ENCODE measurements at places on chromosomes 12 and 14.
A peak's percentile ranks its signal among the peaks of the same experiment; 100 is the strongest.

DNA sequence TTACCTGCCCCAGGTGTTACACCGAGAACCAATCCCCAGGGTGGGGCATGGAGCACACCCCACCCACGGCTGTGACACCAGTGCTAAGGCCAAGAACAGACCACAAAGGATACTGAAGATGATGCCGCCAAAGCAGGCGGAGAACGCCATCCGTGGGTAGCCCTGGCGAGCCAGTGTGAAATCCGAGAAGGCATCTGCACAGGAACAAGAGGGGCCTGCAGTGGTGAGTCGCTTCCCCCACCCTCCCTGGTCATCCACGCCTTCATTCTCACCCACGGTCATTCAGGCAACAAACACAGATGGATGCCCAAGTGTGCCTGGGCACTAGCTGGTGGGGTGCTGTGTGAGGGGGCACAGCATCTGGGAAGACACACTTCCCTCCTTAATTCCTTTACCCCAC is 28.5 kb downstream of the SLC8B1 start:
- no peak for DNase-seq

DNA sequence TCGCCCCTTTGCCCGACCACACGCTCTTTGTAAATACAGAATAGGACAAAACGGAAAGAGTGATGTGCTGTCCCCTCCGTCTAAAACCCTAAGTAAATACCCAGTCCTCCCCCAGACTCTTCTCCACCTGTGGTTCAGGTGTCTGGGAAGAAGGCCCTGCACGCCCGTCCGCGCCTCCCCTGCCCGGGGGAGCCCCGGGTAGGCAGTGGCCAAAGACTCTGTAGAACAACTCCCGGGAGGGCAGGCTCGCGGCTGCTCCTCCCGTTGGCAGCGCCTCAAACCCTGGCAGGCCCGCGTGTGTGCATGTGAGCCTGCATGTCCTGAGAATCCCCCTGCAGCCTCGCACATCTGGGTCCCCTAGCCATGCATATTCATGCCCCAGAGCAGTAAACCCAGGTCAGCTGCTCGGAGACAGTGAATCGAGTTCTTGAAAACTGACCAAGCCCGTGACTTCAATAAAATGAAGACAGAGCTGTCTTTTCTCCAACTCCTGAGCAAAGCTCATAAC is 165.8 kb downstream of the MON2 start:
- DNase-seq = no peak

GRCh38 chr14:103871596-103872480 is 24.5 kb upstream of the PPP1R13B start:
- DNase-seq = peak; percentile 71

- DNase-seq = no peak
These were observed 935 bp downstream of the TBC1D30 start for GRCh38 chr12:64825143-64826021.

- peak; percentile 17 for DNase-seq
These were observed 226.3 kb upstream of the NOS1 start for GRCh38 chr12:117587631-117588287.

DNA sequence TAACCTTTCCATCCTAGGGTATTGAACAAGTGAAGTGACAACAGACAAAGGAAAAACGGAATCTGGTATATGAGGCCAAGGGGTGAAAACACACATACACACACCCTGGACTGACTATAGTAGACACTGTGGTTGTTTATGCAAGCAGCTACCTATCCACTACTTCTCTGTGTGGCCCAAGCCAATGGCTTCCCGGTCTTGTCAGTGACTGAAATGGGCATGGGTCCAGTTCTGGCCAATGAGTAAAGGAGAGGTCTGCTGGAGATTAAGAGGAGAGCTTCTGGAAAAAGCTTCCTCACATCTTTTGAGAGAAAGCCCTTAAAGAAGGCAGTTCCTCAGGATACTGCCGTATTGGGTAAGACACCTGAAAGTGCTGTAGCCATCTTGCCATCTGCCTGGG is 19.3 kb downstream of the MBIP start:
- no peak for DNase-seq

DNA sequence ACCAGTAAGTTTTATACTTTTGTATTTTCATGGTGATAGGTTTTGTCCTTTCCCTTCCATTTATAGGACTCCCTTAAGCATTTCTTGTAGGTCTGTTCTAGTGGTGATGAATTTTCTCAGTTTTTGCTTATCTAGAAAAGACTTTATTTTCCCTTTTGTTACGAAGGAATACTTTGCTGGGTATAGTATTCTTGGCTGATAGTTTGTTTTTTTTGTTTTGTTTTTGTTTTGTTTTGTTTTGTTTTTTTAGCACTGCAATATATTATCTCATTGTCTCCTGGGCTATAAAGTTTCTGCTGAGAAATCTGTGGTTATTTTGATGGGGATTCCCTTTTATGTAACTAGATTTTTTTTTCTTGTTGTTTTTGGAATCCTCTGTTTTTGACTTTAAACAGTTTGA is 67.7 kb downstream of the FBXO33 start:
- no peak for DNase-seq

- DNase-seq = no peak
These were observed 7.2 kb upstream of the FNTB start for GRCh38 chr14:64979336-64980074.

DNA sequence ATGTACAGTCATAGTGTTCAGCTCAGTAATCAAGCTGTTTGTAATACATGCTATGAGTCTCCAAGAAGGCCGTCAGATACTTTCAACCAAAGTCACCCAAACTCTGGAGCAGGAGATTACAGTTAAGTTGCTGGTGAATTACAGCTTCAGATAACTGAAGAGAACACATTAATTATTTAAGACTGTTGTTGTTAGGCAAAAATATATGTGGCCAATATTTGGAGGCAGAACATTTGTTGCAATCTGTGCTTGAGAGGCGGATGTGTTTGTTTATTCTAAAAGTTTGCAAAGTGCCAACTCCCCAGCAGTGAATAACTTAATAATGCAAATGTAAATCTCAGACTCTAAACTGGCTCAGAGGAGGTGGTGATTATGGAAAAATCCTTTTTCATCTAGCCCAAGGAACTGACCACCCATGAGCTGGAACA is 300.7 kb upstream of the TBX3 start:
- DNase-seq = no peak

GRCh38 chr14:54370323-54371198 is 26.2 kb upstream of the CDKN3 start:
- DNase-seq = no peak

DNA sequence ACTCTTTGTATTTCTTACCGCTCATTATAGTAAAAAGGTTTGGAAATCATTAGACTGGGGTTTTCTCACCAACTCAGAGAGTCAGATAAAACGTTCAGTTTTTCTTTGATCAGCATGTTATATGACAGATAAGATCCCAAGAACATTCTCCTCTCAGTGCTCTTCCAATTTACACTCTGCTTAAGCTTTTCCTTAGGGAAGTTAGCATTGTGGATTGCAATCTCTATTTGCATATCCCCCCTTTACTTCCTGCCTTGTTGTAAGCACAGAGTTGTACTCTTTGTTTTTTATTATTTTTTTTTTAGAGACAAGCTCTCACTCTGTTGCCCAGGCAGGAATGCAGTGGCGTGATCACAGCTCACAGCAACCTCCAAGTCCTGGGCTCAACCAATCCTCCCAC is 11.4 kb upstream of the CFAP54 start:
- DNase-seq = no peak

DNA sequence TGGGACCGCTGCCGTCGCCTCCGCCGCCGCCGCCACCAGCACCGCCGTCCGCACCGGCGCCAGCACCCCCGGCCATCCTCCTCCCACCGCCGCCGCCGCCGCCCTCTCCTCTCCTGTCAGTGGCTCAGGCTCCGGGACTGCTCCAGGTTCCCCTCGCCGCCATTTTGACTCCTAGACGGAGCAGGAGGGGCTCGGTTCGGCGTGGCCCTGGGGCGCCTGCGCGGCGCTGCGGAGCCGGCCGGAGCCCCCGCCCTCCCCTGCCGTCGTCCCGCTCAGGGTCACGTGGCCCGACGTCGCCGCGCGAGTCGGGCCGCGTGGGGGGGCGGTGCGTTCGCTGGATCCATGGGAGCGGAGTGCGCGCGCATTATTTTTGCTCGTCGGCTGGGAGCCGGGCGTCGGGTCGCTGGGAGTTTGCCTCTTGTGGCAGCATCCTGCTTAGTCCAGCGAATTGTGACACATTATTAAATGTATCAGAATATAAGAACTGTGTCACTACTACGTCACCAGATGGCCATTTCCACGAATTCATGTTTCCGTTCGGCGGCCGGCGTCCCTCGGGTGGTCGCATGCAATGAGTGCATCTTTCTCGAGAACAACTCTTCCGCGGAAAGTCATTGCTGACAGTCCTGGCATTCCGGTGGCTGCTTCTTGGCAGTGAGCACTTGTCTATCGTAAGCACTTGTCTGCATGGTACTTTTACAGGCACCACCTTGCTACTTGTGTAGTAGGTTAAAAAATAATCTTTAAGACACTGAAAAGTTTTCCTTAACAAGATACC is at the start of gene BTBD7:
BTBD7 (minus strand) TSS at position 184 of the 778 bp plus-strand sequence. CDS start 36,985 bp downstream, outside the sequence.
- DNase-seq = peak; percentile 88

DNA sequence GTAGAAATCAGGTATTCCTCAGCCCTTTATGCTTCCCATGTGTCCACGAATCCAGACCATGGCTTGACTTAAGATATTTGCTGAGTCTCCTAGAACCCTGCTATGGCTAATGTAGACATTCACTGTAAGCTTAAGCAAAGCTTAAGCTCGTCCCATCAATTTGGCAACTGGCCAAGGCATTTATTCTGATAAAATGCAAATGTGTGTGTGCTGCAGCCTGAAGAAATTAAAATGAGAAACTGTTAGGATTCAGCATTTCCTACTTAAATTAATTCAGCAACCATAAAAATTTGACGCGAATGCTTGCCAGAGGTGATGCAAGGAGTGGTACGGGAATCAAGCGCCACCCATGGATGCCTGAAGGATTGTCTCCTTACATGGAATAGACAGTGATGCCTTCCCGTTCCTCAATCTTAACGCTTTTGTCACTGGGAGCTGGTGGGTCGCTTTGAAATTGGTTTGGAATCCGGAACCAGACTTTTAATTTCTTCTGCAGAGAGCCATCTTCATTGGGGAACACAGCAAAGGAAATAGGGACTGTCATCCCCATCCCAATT is 13.2 kb downstream of the HEBP1 start:
- DNase-seq = no peak

DNA sequence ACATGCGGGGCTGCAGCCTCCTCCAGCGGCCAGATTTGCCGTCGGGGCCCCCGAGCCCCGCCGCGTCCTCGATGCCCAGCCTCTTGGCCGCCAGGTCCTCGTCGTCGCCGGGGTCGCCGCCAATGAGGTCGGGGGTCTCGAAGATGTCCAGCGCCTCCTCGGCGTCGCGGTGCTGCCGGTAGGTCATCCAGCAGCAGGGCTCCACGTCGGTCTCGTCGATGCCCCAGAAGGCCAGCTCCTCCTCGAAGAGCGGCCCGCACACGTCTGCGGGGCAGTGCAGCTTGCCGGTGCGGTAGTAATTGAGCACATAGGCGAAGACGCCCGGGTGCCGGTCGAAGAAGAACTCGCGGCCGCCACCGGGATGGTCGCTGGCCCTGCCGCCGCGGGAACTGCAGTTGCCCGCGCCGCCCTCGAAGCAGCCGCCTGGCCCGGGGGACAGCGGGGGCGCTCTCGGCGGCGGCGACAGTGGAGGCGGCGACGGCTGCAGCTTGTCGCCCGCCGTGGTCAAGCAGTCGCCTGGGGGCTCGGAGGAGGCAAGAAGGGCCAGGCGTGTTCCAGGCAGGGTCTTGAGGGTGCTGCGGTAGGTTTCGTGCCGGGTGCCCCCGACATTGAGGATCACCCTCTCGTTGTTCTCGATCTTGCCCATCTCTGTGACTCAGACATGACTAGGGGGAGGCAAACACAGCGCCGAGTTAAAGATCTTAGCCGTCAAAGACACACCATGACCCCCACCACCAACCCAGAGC is 2.1 kb downstream of the KCNC2 start:
- DNase-seq = no peak

DNA sequence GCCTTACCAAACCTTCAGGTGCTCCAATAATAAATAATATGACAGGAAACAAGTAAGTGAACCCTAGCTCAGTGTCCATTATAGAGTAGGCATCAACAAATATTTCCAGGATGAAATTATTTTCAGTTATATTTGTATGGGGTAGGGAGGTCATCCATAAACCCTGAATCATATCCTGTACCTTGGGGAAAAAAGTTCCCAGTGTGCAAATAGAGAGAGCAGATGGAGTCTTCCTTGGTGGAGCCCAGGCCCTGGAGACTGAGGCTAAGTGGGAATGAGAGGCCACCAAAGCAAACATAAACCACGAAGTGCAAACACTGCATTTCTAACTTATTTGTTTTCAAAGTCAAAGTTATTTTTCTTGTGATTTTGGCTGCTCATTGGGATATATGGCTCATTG is 8.5 kb upstream of the ERP27 start:
- DNase-seq = no peak

DNA sequence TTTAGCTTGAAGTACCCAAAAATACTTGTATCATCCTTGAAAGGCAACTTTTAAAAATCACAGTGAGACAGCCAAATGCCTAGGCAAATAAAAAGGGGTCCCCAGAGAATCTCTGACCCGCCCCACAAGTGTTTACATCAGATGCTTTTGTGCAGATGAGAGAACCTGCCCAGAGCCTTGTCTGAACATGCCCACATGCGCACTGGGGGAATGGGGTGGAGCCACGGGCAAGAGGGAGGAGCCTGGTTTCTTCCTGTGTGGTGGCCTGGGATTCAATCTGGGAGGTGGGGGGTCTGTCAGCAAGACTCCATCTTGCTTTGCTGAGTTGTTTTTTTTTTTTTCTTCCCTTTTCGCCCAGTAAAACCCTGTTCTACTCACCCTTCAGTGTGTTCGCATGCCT is 381.7 kb upstream of the CCDC196 start:
- DNase-seq = no peak

- no peak for DNase-seq
These were observed 146.2 kb upstream of the SLC38A2 start for GRCh38 chr12:46518729-46519128.

DNA sequence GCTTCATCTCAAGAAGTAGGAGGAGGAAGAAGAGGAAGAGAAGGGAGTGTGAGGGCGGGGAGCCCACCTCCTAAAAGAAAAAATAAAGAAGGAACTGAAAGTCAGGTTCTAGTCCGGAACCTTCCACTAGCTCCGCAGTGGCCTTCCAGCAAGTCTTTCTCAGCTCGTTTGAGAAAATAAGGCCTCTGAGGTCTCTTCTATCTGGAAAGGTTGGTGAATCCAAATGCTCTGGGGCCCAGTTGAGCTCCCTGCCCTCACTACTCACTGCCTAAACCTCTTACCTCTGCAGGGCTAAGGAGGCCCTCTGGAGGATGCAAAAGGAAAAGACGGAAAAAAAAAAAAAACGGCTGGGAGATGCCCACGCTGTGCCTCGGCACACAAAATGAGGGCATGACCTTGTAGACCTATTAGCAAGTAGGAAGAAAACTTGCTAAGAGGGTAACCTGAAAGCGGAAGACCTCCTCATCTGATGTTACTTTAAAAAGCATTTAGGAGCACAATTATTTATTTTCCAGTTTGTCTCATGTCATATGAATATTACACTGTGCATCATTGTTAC is 35.9 kb downstream of the FBLN5 start:
- peak; percentile 18 for DNase-seq

- no peak for DNase-seq
These were observed 87.8 kb upstream of the PSMC1 start for GRCh38 chr14:90168425-90169105.

Data from stimulated activated CD4-positive, alpha-beta T cell treated with anti-CD3 and anti-CD28 coated beads, Interleukin-12 subunit alpha, Interleukin-12 subunit beta, amount 100 ng/mL, for 48 hours (primary cell).